ENCODE measurements at places on chromosomes 16 and 17. TPM values are rescaled to one million over a fixed set of nuclear protein-coding genes. Genes with fewer than 3 reads are reported as not detected.

PERCC1 gene
- 3.6 TPM for polyA plus RNA-seq

DNA sequence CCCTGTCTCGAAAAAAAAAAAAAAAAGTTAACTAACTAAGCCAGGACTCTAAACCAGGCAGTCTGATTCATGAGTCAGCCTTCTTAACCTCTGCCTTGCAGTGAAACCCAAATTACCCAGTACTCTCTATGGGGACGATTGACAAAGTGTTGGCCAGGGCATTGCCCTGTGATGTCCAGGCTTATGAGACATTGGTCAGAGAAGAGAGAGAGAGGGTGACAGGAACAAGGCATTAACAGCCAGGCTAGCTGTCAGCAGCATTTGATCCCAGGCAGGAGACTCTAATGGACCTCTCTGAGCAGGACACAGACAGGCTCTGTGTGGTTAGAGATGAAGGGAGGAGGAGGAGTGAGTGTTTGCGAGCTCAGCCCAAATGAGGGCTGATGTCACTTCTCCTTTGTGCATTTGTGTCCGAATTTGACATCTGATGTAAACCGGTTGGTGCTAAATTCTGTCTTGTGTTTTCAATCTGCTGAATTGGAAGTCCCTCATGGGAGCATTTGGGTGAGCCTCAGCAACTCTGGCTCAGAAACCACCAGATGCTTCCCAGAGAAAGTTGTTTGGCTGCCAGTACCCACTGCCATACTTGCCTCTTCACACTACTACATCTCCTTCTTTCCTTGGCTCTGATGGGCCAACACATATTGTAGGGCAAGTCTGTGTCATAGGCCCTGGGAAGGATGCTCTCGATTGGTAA lies 4.3 kb upstream of the MYL4 start:
- no peak for DNase-seq

DNA sequence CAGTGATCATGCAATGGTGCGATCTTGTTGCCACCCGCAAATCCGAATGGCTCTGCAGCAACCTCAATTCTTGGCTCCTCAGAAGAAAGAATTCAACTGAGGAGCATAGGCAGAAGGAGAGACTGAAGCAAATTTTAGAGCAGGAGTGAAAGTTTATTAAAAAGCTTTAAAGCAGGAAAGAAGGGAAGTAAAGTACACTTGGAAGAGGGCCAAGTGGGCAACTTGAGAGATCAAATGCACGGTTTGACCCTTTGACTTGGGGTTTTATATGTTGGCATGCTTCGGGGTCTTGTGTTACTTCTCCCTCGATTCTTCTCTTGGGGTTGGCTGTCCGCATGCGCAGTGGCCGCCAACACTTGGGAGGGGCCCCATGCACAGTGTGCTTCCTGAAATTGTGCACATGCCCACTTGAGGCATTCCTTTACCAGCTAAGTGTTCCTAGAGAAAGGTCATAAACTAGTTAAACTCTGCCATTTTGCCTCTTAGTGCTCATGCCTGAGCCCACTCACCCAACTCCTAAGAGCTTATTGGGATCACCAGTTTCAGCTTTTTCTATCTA lies 36.7 kb downstream of the ZNRF1 start:
- DNase-seq: no peak

- DNase-seq: no peak
These were observed 127.6 kb downstream of the ABCC6 start for GRCh38 chr16:16095646-16096045.

- no peak for DNase-seq
These were observed 60.3 kb upstream of the CORO6 start for GRCh38 chr17:29682987-29683386.

DNA sequence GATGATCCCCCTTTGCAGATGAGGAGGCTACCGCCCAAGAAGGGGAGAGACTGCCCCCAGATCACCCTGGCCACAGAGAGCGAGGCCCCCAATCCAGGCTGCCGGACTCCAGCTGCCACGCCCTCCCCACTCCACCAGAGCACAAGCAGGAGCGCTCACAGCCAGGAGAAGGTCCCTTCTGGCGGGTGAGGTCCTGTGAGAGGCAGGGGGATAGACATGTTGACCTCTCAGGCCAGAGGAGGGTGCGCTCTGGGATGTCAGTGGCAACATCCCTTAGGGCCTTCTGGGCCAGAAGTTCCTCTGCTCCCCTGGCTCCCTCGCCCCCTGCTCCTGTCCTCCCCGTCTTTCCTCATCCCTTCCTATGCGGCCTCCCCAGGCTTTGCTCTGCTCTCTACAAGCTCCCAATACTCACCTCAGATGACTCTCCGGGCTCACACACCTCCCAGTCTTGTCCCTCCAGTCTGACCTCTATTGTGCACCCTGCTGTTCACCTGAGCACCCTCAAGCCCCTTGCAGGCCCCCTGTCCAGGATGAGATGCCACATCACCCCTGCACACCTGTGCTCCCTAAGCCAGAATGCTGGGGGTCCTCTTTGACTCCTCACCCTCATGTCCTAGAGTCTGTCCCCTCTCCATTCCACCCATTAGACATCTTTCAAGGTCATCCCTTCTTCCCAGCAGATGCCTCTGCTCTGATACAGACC lies 5.0 kb upstream of the NXPH3 start:
- no peak for DNase-seq

- peak; percentile 63 for DNase-seq
These were observed 8.6 kb downstream of the RIPOR1 start for GRCh38 chr16:67537270-67537635.

GRCh38 chr17:58228679-58229078 lies 9.6 kb upstream of the MKS1 start:
- DNase-seq: no peak
